Muscle of back (tissue), 13 donors: ENCODE measurements at places on chromosomes 7 and 10.

DNA sequence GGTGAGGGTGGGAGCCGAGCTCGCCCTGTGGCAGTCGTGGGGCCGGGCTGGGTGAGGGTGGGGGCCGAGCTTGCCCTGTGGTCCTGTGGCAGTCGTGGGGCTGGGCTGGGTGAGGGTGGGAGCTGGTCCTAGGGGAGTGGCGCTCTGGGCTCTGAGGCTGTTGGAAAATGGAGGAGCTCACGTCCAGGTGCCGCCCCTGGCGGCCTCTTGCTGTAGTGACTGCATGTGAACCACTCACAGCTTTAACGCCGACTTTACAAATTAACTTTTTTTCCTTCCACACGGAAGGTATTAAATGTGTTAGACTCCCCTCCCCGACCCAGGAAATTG, 312.6 kb downstream of the WDR37 start:
- no peak for DNase-seq

- peak; percentile 30 for DNase-seq
These were observed 28.4 kb upstream of the OPALIN start for GRCh38 chr10:96387161-96387560.

DNA sequence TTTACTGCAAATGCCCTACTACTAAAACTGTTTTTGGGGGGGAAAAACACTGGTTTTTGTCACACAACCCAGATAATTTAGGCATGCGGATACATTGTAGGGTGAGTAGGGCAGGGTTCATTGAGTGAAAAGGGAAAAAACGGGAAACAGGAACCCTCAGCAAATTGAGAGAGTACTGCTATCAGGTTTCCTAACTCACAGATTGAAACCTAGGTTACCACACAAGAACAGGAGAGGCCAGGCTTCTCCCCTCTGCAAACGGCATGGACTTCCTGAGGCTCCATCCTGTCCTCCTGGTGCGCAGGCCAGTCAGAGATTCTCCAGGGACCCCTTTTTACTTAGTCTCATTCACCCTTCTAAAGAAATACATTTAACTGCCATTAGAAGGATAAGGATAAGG, 30.6 kb downstream of the AVL9 start:
- no peak for DNase-seq

DNA sequence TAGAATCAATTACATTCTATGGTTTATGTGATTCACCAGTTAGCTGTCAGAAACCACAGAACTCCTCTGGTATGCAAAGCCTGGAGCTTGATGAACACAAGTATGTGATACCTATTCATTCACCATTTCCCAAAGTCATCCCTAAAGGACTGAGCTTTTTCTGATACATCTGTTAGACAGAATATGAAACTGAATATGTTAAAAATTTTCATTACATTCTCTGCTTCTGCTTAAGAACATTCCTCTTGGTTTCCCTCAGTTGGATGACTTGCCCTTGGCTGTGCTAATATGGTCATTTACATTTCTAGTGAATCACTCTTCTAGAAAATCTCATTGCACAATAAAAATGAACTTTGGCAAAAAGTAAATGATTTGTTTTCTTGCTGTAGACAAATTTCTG, 10.8 kb upstream of the PON1 start:
- no peak for DNase-seq
